Fibroblast of skin of right quadriceps (primary cell): ENCODE measurements at places on chromosomes 3 and 15.
A peak's percentile ranks its signal among the peaks of the same experiment; 100 is the strongest.

DNA sequence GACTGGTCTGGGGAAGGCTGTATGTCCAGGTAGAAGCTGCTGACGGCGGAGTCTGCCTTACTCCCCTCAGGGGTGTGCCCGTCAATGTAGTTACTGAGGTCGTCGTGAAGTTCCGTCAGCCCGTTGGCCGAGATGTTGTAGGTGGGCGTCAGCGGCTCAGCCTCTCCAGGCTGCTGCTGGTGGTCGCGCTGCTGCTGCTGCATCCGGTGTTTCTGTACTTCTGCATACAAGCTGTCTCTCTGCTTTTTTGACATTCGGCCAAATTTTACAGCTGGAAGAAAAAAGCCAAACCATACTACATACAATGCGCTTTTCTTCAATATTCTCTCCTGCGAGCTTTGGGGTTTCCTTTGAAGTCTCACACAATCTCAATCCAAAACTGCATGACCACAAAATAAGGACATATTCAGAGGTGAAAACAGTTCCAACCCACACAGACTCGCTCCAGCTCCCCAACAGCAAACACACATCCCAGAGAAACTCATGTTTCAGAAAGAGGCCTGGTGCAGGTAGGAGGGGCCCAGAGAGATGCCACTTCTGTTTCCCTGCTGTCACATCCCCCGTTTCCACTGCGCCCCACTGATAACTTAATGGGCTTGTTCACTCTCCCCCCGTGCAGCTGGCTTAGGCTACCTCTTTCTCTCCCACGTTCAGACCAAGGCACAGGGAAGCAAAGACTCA is 32.5 kb upstream of the ICE2 start:
- no peak for DNase-seq

GRCh38 chr15:38945551-38946298 is 381.1 kb upstream of the RASGRP1 start:
- no peak for DNase-seq

DNA sequence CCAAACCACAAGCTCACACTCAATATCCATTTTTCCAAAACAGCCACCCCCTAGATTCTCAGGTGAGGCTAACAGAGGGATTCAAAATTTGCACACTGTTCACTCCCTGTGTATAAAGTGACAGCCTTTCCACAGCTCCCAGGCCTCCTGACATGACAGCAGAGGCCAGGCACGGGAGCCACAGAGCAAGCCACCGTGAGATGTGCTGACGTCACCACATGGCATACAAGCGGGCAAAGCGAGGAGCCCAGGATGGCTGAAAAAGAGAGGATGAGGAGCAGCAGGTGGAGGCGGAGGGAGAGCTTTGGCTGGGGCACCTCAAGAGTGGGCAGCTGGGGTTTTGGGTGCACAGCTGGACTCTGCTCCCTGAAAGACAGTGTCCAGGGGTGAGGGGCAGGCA is 27.1 kb downstream of the EHD4 start:
- DNase-seq = no peak

- no peak for DNase-seq
Measured at GRCh38 chr15:84834969-84835368, 17.8 kb downstream of the ALPK3 start.

DNA sequence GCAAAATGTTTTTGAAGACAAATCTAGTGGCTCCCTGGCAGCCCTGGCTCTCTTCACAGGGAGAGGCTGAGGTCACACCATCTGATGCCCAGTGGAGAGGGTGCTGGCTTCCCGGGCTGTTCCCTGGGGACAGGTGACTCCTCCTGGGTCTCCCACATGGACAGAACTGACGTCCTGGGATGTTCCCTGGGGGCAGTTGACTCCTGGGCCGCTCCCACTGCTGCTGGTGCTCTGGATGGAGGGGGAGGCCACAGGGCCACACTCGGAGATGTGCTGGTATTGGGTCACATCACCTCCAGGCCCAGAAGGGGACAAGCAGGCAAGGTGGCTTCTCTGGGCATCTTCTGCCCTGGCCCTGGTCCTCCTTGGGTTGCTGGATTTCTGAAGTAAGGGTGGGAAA is 27.8 kb upstream of the ACAD9 start:
- DNase-seq = no peak

DNA sequence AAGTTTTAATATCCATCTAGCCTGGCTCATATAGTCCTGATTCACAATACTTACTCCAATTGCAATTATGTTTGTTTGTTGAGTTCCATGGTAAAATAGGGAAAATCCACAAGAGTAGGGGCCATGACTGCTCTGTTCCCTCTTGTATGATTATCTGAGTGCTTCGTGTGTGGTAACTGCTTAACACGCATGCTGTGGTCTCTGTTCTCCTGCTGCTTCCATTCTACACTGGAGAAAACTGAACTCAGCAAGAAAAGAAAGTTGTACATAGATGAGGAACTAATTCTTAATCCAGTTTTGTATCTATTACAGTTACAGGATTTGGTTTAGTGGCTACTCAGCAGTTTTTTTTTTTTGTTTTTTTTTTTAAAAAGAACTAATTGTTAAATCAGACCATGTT is 223.0 kb upstream of the SATB1 start:
- DNase-seq = no peak

DNA sequence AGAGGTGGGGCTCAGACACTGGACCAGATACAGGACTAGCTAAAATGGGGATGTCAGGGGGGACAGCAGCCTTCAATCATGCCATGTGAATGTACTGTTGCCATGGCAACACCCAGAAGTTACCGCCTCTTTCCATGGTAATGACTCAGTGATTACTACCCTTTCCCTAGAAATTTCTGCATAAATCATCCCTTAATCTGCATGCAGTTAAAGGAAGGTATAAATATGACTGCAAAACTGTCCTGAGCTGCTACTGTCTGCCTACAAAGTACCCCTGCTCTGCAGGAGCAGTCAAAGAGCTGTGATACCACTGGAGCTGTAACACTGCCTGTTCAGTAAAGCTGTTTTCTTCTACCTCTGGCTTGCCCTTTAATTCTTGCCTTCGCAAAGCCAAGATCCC is 168.2 kb downstream of the PEAK1 start:
- peak; percentile 49 for DNase-seq

GRCh38 chr3:125261031-125261430 is 48.5 kb upstream of the SLC12A8 start:
- no peak for DNase-seq

DNA sequence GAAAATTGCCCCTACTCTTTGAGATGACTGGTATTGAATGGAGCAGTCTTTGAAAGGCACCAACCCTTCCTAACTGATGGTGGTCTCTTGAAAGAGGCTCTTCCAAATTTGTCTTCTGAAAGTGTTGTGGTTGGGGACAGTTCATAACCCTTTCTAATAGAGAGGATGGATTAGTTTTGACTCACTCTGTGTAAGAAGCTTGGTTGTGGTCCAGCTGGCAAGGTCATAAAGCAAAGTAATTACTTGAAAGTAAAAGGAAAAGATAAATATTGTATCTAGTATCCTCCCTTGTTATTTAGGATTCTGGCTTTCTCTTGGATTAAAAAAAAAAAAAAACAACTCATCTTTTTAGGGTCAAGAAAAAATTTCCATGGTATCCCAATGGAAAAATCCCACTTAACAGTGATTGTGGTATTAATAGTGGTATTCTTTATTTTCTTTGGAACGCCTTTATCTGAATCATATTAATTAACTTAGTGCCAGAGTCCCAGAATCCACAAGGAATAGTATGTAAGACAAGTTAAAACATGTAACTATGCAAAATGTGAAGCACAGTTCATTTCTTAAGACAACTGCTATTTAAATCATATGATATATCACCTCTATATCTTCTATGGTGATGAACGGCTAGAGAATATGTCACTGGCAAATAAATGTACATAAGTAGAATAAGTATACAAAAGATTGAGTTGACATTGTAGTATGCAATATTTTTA is 469.3 kb upstream of the CDIN1 start:
- peak; percentile 77 for DNase-seq

- DNase-seq = peak; percentile 33
Measured at GRCh38 chr15:90191794-90192509, 9.2 kb upstream of the SEMA4B start.

DNA sequence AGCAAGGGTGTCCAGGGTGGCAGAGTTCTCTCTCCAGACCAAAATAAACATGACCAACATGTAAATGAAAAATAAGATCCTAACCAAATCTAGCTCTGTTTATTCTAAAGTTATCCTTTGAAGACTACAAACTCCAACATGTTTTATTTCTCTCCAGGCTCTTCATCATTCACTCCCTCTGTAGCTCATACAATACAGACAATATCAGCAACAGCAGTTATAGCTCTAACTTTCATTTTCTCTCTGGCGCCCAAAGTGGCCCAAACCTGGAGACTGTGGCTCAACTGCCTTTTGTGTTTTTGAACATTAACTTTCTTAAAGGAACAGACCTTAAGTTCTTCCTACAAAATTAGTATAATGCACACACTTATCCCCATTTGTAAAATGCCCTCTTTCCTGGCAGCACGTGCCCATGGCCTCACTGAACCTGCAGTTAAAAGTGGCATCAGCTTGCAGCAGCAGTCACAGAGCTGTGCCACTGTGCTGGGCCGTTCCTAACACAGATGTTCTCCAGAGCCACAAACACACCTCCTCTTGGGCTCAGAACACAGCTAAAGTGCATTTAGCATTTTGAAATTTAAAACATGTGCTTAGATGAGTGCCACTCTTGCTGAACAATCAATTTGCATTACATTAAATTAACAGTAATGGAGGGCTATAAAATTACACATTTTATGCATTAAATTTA is 91.9 kb downstream of the RORA start:
- DNase-seq = no peak

DNA sequence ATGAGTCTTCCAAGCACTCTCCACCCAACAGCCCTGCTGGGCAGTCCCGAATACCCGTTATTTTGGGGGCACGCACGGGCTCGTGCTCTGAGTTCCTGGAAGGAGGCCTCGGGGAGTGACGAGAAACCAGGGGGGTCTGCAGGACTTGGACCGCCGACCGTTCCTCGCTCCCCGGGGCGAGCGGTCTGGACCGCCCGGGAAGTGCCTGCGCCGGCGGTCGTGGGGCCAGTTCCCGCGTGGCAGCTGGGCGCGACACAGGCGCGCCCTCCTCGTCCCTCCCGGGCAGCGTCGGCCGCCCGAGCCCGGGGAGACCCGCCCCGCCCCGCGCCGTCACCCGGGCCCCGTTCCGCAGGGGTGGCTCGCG is 387 bp downstream of the GNB4 start:
- DNase-seq = peak; percentile 48

DNA sequence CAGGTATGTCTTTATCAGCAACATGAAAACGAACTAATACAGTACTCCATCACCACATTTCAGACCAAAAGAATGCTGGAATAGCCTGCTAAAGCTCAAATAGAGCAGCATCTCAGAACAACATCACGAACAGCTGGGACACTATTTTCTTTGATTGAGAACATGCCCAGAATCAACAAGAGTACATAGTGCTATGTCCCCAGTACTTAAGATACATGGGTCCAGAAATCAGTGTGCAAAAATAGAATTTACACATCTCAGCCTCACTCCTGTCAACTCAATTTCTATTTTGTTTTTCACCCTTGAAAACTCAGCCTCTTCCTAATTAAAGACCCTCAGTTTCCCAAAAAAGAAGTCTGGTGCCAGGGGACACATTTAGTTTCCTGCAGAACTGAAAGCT is 753.9 kb downstream of the AGBL1 start:
- DNase-seq = no peak

- DNase-seq = peak; percentile 96
Measured at GRCh38 chr3:194685718-194686413, at the start of gene FAM43A. Gene FAM43A (plus strand): TSS chr3:194685883. CDS start chr3:194686827, 944 bp downstream.

DNA sequence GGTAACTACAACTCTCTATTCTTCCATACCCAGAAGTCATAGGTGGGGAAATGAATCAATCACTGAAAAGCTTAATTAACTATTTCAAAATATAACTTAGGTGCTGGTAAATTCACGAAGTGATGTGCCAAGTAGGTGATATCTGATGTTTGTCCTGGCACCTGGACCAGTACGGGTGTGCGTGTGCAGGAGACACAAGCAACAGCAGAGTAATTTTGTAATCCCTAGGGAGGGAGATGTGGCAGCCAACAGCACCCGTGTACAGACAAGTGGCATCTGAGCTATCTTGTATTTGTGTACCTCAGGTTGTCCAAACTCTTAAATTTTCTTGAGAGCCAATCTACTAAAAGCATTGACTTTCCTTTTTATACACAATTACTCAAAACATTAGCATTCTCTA is 22.8 kb downstream of the USF3 start:
- no peak for DNase-seq

DNA sequence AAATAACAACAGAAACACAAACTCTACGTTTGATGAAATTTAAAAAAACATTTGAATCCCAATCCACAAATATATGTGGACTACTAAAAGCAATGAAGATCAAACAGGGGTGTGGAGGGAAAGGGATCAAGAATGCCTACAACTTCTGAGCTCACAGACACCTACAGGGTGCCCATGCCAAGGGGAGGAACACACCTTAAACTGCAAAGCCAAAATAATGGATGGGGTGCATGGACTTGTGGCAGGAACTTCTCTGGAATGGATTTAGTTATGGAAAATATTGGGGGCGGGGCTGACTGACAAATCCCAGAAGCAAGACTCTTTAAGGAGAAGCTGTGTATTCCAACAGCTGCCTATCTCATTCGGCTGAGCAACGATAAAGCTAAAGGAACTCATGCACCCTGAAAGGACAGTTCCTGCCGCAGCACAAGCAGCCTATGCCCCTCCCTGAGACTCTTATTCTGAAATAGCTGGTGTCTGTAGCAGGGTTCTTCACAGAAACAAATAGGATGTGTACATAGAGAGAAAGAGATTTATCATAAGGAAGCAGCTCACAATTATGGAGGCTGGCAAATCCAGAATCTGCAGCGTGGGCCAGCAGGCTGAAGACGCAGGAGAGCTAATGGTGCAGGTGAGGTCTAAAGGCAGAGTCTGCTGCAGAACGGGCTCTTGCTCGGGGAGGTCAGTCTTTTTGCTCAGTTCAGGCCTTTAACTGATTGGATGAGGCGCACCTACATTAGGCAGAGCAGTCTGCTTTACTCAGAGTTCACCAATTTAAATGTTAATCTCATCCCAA is 24.5 kb upstream of the PLA2G4D start:
- no peak for DNase-seq

GRCh38 chr3:38588995-38589937 is 60.2 kb downstream of the SCN5A start:
- no peak for DNase-seq

DNA sequence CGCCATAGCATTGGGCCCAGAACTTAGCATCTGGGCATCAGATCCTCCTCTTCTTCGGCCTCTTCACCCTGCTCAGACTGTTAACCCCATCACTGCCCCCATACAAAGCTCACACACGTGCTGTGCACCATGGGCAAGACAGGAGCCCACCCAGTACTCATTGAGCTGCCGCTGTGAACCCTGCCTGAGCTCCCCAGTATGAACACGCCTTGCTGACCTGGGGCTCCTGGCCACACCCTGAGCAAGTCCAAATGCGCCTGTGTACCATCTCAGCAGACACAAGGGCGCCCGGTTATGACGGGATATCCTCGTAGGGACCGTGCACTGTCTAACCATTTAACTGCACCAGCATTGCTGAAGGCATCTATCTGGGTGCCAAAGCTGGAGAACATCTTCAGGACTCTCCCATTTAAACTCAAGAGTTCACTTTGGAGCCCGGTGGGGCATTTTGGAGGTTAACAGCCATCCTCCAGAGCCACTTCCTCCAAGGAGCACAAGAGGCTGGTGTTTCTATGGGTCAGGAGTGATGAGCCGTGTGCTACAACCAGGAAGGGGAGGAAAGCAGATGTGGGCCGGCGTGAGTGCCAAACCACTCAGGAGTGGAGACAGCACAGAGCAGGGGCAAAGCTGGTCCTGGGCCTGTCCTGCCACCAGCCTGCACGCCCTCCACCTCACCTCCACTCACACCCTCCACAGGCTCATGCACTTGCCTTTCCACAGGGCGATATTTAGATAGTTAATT is 12.1 kb downstream of the PRR23E start:
- DNase-seq = no peak

GRCh38 chr15:55267401-55268175 is 22.0 kb downstream of the RAB27A start:
- peak; percentile 81 for DNase-seq
